CD4-positive, alpha-beta T cell treated with Interleukin-12 subunit alpha and Interleukin-12 subunit beta, for 1 hour (primary cell): ENCODE measurements at places on chromosomes 5 and 9.
A peak's percentile ranks its signal among the peaks of the same experiment; 100 is the strongest.

DNA sequence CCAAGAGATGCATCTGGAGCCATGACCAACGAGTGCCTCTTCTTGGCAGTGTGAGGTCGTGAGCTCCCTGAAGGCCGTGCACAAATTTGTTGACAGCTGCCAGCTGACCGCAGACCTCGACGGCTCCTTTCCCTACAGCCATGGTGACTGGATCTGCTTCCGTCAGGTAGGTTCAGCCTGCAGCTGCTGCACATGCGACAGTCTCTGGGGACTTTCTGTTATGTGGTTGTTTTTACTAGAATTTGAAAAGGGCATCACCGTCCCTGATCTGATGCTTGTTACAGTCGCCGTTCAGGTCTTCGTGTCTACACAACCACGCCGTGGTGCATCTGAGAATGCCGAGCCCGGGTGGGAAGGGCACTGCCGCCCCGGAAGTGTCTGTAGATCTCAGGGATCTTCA is 36.5 kb upstream of the LRRC14B start:
- DNase-seq, result no peak

DNA sequence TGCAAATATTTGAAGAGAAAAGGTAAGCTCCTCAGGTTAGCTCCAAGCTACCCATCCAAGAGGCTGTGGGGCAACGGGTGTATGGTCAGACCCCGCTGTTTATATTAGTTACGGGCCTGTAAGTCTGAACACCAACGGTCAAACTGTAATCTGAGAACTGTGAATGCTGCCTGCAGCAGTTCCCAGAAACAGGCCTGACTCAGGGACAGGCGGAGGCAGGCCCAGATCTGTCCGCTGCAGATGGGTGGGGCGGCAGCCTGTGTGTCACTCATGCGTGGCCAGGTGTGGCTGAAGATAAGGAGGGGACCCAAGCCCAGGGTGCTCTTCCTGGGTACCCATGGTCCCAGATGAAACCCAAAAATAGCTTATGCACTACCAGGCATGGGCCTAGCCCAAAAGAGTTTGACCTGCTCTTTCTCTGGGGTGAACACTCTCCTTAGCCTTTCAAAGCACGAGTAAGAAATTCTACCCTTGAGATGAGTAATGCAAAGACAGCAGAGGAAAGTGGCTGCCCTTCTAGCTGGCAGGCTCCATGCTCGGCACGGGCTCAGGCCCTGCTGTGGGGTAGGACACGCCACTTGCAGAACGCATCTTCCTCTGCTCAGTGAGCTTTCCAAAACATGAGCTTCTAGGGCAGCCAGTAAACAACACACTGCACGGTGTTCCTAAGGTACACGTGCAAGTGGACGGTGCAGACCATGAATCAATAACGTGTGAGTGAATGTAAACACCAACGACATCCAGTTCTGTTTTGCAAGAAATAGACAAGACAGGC is 9.1 kb downstream of the UBAC1 start:
- no peak for DNase-seq

- DNase-seq, result no peak
These were observed 36.4 kb downstream of the C6 start for GRCh38 chr5:41176952-41177351.

DNA sequence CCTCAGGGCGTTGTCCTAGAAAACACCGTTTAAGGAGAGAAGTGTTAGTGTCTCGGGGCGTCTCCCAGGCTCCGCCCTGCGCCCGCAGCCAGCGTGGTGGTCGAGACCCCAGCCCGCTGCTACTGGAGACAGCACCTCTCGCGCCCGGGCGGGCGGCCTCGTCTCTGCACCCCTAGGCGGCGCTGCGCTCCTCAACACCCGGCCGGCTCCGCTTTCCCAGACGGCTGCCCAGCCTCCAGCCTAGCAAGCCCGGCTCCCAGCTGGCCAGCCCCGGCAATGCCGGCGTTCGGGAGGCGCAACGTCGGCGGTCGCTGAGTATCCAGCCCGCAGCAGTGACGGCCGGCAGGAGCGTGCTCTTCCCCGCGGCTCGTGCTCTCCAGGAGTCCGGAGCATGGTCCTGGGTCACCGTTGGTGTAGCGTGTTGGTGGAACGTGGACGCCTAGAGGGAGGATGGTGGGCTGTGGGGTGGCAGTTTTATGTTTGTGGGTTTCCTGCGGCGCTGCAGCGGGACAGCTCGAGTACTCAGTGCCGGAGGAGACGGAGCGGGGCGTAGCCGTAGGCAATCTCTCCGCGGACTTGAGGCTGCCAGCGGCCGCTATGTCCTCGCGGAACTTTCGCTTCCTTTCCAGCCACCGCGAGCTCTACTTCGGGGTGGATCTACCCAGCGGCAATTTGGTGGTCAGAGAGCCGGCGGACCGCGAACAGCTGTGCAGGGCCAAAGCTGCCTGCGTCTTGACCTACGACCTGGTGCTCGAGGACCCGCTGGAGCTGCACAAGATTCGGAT is 536 bp downstream of the PCDHAC1 start:
- DNase-seq, result peak; percentile 20

DNA sequence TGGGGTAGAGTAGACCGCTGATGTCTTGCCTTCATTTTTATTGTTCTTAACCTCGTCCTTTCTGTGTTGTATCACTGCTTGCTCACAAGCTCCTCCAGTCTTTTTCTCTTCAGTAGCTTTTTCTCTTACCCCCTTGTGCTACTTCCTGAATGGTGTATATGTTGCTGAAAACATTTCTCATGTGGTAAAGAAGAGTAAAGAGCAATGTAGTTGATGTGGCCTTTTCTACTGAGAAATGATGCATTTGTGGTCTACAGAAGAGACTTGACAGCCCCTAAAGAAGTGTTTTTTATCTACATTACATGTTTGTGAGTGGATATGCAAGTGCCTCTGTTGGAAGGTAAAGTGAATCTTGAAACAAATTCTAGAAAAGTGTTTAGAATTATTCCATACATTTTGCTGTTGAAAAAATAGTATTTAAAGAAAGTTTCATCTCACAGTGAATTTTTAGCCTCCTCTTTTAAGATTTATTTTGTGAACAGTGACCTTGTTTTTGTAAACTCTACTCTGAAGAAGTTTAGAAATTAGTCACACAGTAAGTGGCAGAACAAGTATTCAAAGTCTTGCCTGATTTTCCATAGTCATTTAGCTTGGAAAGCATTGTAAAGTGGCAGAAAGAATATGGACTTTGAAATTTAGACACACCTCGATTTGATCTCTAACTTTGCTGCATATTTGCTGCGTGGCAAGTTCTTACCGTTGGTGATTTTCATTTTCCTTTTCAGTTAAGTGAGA is 17.4 kb downstream of the CDC42SE2 start:
- peak; percentile 83 for DNase-seq

DNA sequence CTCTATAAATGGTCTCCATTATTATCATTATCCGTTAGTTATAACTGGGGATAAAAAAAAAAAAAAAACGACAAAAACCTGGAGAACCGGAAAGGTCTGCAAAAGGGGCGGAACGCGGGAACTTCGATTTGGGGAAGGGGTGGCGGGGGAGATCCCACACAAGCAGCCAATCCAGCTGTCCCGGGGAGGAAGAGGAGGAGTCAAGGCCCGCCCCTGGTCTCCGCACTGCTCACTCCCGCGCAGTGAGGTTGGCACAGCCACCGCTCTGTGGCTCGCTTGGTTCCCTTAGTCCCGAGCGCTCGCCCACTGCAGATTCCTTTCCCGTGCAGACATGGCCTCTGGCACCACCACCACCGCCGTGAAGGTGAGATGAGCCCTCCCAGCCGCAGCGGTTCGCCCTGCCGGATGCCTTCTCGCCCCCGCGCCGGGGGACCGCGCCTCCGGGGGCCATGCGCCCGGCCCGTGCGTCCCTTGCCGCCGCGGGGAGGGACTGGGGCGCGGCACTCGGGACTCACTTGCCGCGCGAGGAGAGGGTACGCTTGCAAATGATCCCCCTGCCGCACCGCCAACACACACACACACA is at the start of gene MTAP:
MTAP (plus strand) TSS at position 219 of the 583 bp plus-strand sequence; CDS start at position 332, 113 bp downstream.
- DNase-seq, result peak; percentile 69

DNA sequence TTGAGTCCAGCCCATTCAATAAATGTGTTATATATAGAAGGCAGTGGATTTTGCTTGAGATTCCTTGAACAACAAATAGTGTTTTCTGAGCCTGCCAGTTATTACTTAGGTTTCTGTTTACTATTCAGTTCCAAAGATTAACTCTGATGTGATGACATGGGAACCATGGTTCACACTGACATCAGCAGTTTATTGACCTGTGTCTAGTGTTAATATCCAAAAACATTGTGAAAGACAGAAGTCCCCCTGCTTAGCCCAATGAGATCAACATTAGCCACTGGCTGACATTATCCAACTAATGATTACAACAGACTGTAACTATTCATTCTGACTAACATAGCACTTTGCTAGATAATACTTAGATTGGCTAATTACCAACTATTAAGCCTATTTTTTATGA is 14.9 kb downstream of the APBA1 start:
- no peak for DNase-seq

DNA sequence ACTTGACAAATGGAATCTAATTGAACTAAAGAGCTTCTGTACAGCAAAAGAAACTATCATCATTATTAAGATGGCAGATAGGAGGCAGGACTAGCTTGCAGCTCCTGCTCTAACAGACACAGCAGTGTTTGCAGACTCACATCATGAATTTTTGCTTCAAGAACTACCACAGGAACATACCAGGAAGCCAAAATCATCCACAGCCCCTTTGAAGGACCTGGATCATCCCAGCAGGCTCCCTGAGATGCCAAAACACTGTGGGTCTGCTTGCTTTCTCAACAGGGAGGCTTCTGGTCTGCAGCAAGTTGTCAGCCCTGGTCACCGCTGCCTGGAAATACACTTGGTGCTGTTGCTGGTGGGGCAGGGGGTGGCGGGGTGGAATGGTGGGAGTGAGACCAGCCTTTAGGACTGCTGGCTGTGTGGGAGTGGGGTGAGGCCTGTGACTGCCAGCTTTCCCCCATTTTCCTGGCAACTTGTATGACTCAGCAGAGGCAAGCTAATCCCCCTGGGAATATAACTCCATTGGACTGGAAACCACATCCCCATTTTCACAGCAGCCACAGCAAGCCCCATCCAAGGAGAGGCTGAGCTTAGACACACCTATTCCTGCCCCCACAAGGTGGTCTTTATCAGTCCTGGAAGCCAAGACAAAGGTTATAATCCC is 533.8 kb upstream of the CYLC2 start:
- no peak for DNase-seq

DNA sequence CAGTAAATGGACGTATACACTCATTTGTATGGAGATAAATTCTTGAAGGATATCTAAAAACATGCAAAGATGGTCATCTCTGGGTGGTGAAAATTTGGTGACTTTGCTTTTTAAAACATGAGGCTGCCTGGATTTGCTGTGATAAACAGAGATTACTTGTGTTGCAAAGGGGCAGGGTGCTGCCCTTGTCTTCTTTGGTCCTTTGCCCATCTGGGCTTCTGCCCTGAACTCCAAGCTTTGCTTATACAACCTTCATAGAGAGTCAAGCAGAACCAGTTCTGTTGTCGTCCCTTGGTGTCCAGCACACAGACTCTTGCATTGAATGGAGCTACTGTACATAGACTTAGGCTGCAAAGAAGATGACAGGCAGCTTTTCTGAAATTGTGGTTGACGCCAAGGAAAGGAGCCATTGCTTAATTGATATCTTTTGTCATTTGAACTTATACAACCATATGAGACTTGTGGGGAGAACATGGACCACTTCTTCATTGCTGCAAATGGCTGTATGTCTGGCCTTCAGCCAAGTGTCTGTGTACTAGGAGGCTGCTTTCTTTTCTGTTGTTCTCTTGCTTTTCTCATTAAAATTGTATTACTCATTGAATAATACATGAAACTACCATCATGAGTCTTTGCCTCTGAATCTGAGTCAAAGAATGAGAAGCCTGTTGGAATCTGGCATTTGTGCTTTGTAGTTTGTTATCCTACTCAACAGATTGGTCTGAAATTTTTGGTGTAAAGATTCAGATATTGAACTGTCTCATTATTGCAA is 152.5 kb downstream of the DMRT2 start:
- no peak for DNase-seq

DNA sequence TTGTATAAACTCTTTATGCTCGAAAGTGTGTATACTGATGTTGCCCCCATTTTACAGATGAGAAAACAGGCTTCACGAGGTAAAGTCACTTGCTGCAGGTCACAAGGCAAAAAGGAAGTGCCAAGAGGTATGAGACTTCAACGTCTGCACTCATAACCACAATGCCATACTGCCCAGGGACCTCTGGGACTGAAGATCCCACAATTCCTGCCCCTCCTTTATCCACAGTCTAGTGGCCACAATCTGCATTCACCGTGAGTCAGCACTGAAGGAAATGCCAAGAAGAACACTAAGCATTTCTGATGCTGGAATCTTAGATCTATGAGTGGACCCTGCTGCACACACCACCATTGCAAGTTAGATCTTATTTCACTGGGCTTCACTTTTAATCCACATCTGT is 37.3 kb downstream of the MED27 start:
- DNase-seq, result no peak

DNA sequence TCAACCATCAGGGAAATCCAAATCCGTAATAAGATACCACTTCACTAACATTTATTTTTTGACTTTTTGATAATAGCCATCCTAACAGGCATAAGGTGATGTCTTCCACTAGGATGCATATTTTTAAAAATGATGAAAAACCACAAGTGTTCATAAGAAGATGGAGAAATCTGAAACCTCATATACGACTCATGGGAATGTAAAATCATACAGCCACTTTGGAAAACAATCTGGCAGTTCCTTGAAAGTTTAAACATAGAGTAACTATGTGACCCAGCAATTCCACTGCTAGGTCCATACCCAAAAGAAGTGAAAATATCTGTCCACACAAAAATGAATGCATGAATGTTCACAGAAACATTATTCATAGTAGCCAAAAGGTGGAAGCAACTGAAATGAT is 431.0 kb downstream of the ENC1 start:
- no peak for DNase-seq

DNA sequence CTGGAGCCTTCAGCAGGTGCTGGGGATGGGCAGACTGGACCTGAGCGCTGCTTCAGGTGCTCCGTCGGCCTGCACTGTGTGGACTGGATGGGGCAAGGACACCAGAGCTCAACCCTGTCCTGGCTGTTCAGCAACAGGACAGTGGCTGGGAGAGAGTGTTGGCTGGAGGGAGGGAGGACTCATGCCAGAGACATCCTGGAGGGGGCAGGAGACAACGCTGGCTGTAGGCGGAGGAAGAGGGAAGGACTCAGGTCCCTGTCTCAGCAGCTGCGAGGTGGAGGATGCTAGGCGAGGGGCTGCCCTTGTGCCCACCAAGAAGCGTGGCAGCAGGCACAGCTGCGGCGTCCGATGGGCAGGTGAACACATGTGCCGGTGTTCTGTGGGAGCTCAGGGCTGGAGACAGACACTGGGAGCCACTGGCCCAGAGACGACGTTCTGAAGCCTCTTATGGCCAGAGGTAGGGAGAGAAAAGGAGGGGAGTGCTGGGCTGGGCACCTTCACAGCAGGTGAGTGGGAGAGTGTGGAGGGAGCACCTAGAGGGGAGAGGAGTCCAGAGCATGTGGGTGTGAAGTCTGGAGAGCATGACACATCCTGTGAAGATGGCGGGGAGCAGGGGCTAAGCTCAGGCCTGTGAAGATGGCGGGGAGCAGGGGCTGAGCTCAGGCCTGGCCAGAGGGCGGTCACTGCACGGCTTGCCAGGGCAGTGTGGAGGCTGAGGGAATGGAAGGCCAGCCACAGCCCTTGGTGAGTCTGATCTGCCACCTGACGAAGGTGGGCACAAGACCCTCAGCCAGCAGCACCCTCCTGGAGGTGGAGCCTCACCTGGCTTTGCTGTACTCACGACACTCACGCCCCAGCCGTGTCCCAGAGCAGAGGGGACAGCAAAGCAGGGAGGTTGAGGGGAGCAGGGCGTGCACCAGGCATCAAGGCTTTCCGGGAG is 79.1 kb upstream of the FCN1 start:
- no peak for DNase-seq

- no peak for DNase-seq
These were observed 118.7 kb upstream of the ATP10B start for GRCh38 chr5:160970605-160971191.
